ENCODE measurements at places on chromosomes 3 and 15. TPM values are rescaled to one million over a fixed set of nuclear protein-coding genes. Genes with fewer than 3 reads are reported as not detected.

DNA sequence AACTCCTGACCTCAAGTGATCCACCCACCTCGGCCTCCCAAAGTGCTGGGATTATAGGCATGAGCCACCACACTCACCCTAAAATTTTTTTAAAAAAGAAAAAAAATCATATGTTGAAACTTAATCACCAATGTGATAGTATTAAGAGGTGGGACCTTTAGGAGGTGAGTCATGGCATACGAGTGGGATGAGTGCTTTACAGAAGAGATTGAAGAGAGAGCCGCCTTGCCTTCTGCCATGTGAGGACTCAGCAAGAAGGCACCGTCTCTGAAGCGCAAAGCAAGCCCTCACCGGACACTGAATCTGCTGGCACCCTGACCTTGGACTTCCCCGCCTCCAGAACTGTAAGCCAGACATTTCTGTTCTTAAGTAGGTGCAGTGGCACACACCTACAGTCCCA is 5.5 kb downstream of the ARPIN start:
- no peak overlapping the region for H3K27ac ChIP-seq
- H3K4me3 ChIP-seq, result no peak overlapping the region
- H3K27me3 ChIP-seq, result no peaks in the 10 kb centered on the region
- H3K36me3 ChIP-seq, result peaks cover 25% of the 10 kb centered on the region

DNA sequence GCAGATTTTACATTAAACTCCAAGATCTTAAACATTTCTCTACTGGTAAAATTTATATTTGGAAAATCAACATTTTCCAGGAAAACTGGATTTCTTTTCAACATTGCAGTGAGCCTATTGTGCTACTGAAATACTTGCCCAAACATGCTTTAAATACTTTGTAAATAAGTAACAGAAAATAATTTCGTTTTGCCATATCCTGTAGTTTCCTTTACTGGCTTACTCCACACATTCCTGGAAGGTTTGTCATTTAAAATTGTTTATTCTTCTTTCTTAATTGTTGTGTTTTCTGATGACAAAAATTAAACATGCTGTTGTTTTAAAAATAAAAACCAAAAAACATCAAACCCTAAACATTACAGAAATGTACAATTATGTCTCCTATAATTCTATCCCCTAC is 22.0 kb downstream of the ACAD11 start:
- no peak overlapping the region for H3K27ac ChIP-seq
- H3K4me1 ChIP-seq, result no peaks in the 10 kb centered on the region
- H3K4me3 ChIP-seq, result no peak overlapping the region
- H3K36me3 ChIP-seq, result no peaks in the 10 kb centered on the region

GRCh38 chr3:172905451-172905850 is 154.9 kb downstream of the ECT2 start:
- no peaks in the 10 kb centered on the region for H3K36me3 ChIP-seq
- H3K27me3 ChIP-seq, result no peaks in the 10 kb centered on the region
- H3K4me1 ChIP-seq, result no peaks in the 10 kb centered on the region
- H3K27ac ChIP-seq, result no peak overlapping the region
- DNase-seq, result no peak
- no peak overlapping the region for H3K4me3 ChIP-seq

GABRA5 gene
- not detected for total RNA-seq

CCR3 gene
- total RNA-seq, result 0.15 TPM

DNA sequence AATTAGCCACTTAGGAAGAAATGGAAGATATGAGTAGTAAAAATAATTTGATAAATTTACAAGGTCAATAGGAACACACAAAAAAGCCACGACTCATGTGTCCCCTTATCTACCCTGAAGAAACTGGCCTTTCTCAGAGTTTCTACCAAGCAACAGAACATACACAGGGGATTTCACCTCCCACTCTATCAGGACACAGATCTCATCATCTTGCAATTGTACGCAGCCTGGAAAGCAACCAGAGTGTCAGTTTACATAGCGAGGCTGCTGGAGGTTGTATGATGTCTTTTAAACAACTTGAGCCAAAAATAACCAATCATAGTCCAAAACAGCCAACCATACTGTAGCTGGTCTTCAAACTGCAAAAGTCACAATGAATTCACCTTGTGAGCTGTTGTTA is 19.7 kb upstream of the LMOD3 start:
- peak; percentile 40 for DNase-seq
- H3K36me3 ChIP-seq, result no peaks in the 10 kb centered on the region
- no peaks in the 10 kb centered on the region for H3K27me3 ChIP-seq
- no peak overlapping the region for H3K27ac ChIP-seq
- no peak overlapping the region for H3K4me3 ChIP-seq

BNC1 gene
- total RNA-seq, result 0.25 TPM

GRCh38 chr3:153094386-153094785 is 67.6 kb upstream of the RAP2B start:
- no peaks in the 10 kb centered on the region for H3K27me3 ChIP-seq
- H3K4me1 ChIP-seq, result no peaks in the 10 kb centered on the region
- H3K27ac ChIP-seq, result no peak overlapping the region
- no peak for DNase-seq
- H3K4me3 ChIP-seq, result no peak overlapping the region

CCR8 gene
- total RNA-seq, result not detected

P2RY14 gene
- total RNA-seq, result 11.0 TPM

DNA sequence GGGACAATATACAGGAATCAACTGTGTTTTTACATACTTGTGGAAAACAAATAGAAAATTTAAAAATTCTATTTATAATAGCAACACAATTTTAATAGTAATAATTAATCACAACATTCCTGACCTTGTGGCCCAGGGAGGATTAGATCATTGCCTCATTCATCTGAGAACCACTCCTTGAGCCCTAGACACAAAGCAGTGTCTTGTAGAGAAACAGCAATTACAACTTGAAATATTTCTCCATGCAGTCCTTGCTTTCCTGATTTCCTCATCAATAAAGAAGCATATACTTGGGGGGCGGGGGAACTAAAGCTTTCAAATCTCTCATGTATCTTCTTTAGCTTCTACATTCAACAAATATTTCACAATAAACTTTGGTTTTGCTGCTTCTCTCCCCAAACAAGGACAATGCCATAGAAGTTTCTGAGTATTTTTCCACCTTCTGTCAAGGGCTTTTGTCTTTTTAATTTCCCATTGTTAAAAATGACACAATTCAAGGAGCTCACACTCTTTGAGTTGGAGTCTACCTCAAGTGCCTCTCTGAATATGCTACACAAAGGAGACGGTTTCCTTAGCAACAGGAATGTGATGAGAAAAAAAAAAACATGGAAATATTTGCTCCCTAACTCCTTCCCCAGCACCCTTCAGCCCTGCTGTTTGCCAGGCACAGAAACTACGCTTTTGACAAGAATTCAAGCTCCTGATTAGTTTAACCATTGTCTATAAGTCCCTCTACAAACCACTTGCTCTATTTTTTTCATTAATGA is 118.8 kb downstream of the ARPP21 start:
- H3K4me3 ChIP-seq, result no peak overlapping the region
- no peaks in the 10 kb centered on the region for H3K36me3 ChIP-seq
- no peaks in the 10 kb centered on the region for H3K27me3 ChIP-seq
- H3K4me1 ChIP-seq, result peaks cover 22% of the 10 kb centered on the region
- DNase-seq, result peak; percentile 44
- no peak overlapping the region for H3K27ac ChIP-seq

- no peak for DNase-seq
- H3K4me1 ChIP-seq, result peaks cover 17% of the 10 kb centered on the region
- H3K27me3 ChIP-seq, result no peaks in the 10 kb centered on the region
Observed at GRCh38 chr3:184335291-184335660, 2.1 kb upstream of the FAM131A start.

GRCh38 chr3:17307482-17307881 is 422.7 kb downstream of the PLCL2 start:
- no peak for DNase-seq
- no peak overlapping the region for H3K27ac ChIP-seq
- no peak overlapping the region for H3K4me3 ChIP-seq
- no peaks in the 10 kb centered on the region for H3K36me3 ChIP-seq
- no peaks in the 10 kb centered on the region for H3K27me3 ChIP-seq
- no peaks in the 10 kb centered on the region for H3K4me1 ChIP-seq

DNA sequence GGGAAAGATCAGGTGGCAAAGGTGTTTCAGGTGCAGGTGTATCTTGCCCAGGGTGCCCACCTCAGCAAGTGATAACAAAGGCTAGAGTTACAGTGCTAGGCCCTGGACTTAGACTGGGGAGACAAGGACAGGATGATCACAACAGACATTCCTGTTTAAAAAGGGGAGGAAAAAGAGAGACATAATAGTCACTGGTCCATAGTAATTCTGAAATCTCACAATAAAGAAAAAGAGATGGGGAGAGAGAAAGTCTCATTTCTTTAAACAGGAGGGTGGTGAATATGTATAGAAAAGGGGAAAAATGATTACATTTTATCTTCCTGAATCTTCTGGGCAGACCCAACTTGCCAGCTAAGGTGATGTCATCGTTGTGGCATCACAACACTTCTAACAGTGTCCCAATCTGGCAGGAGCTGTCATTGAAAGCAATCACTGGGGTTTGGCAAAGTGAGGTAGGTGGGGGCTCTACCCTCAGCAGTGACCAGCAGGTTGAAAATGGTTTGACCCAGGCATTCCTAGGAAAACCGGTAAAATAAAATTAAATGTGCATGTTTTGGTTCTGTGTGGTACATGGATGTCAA is 99.5 kb downstream of the ZNF621 start:
- DNase-seq, result no peak
- H3K27ac ChIP-seq, result no peak overlapping the region
- H3K4me1 ChIP-seq, result no peaks in the 10 kb centered on the region
- no peaks in the 10 kb centered on the region for H3K27me3 ChIP-seq
- H3K4me3 ChIP-seq, result no peak overlapping the region

XCR1 gene
- 0.43 TPM for total RNA-seq

COLQ gene
- total RNA-seq, result 2.9 TPM

- H3K36me3 ChIP-seq, result no peaks in the 10 kb centered on the region
- no peaks in the 10 kb centered on the region for H3K27me3 ChIP-seq
- no peaks in the 10 kb centered on the region for H3K4me1 ChIP-seq
Observed at GRCh38 chr3:134704133-134704532, 53.3 kb upstream of the KY start.

DNA sequence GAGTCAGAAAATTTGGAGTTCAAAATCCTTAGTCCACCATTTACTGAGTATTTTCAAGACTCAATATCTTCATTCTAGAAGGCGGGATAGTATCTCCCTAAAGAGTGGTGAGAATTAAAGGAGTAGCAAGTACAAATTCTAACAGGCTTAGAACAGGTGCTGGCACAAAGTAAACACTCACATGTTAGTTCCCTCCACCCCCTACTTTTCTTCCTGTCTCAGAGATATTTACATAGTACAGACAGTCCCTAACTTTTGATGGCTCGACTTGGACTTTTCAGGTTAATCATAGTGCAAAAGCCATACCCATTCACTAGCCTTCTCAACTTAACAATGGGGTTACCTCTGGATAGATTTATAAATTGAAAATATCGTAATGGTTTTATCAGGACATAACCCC is 476.2 kb upstream of the RASGRP1 start:
- H3K27ac ChIP-seq, result no peak overlapping the region
- H3K4me3 ChIP-seq, result no peak overlapping the region
- no peaks in the 10 kb centered on the region for H3K36me3 ChIP-seq
- DNase-seq, result no peak
- no peaks in the 10 kb centered on the region for H3K4me1 ChIP-seq

PEX11A gene
- 7.9 TPM for total RNA-seq

- no peak for DNase-seq
- H3K36me3 ChIP-seq, result no peaks in the 10 kb centered on the region
- no peaks in the 10 kb centered on the region for H3K27me3 ChIP-seq
- H3K27ac ChIP-seq, result no peak overlapping the region
- H3K4me3 ChIP-seq, result no peak overlapping the region
- H3K4me1 ChIP-seq, result no peaks in the 10 kb centered on the region
Observed at GRCh38 chr3:18739099-18739433, 313.9 kb upstream of the SATB1 start.

ADAMTS7 gene
- total RNA-seq, result 13.1 TPM

GRCh38 chr15:62624547-62625378 is 417.8 kb upstream of the TPM1 start:
- peaks cover 4% of the 10 kb centered on the region for H3K4me1 ChIP-seq
- no peak overlapping the region for H3K27ac ChIP-seq
- H3K27me3 ChIP-seq, result no peaks in the 10 kb centered on the region
- no peak for DNase-seq

DNA sequence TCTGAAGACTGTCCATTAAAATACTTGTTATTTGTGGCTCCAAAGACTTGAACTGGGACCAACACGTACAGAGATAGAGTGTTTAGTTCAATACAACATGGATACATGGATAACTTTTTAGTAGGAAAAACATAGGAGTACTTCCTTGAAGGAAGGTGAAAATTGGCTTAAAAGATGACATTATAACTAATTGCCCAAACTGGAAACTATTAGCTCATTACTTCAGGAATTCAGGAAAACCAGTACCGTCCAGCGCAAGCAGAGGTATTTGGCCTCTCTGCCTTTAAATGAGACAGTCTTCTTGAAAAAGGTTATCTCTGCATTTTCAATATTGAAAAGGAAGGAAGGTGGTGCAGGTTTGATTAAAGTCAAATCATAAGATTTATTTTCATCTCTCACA is 234.5 kb downstream of the IL5RA start:
- no peak for DNase-seq
- H3K4me1 ChIP-seq, result no peaks in the 10 kb centered on the region
- no peak overlapping the region for H3K4me3 ChIP-seq
- no peaks in the 10 kb centered on the region for H3K36me3 ChIP-seq

DNA sequence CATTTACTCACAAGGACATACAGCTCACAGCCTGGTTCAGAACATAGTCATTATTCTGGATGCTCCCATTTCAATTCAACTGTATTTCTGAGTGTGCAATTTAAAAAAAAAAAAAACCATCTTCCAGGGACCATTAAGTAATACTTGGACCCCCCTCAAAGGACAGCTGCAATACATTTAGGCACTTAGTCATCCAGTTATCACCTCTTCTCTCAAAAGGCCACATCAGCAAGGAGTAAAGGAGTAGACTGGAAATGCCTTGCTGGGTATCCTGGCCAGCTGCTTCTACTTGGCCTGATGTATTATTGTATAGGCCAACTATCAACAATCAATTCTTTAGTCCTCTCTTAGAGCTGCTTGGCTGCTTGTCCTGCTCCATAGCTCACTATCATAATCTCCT is 211.4 kb upstream of the SETMAR start:
- no peaks in the 10 kb centered on the region for H3K27me3 ChIP-seq
- no peaks in the 10 kb centered on the region for H3K4me1 ChIP-seq
- DNase-seq, result no peak
- H3K27ac ChIP-seq, result no peak overlapping the region

PLCB2 gene
- total RNA-seq, result 17.9 TPM

ROPN1 gene
- not detected for total RNA-seq

GRCh38 chr3:150180334-150180733 is 209.6 kb upstream of the PFN2 start:
- peak; percentile 66 for DNase-seq
- H3K27me3 ChIP-seq, result no peaks in the 10 kb centered on the region
- H3K4me1 ChIP-seq, result peaks cover 6% of the 10 kb centered on the region
- H3K27ac ChIP-seq, result no peak overlapping the region
- H3K36me3 ChIP-seq, result no peaks in the 10 kb centered on the region
- H3K4me3 ChIP-seq, result no peak overlapping the region

DNA sequence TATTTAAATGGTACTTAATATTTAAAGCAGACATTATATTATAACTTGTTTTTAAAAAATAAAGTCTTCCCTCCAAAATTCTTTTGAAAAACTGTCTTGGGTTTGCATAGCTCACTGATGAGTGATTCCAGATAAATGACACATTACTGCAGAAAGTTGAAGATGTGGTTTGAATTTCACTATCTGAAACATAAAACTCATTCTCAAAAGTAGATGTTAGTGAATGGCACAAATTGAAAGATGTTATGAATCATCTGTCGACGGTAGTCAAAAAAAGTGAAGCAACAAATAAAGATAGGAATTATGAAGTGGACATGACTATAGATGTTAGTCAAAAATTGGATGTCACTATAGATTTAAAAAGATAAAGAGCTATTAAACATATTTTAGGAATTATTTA is 280.5 kb downstream of the GAP43 start:
- H3K36me3 ChIP-seq, result no peaks in the 10 kb centered on the region
- no peak for DNase-seq
- no peaks in the 10 kb centered on the region for H3K4me1 ChIP-seq
- H3K4me3 ChIP-seq, result no peak overlapping the region

FBXW12 gene
- total RNA-seq, result not detected
